ENCODE measurements at places on chromosomes 2 and 18.

DNA sequence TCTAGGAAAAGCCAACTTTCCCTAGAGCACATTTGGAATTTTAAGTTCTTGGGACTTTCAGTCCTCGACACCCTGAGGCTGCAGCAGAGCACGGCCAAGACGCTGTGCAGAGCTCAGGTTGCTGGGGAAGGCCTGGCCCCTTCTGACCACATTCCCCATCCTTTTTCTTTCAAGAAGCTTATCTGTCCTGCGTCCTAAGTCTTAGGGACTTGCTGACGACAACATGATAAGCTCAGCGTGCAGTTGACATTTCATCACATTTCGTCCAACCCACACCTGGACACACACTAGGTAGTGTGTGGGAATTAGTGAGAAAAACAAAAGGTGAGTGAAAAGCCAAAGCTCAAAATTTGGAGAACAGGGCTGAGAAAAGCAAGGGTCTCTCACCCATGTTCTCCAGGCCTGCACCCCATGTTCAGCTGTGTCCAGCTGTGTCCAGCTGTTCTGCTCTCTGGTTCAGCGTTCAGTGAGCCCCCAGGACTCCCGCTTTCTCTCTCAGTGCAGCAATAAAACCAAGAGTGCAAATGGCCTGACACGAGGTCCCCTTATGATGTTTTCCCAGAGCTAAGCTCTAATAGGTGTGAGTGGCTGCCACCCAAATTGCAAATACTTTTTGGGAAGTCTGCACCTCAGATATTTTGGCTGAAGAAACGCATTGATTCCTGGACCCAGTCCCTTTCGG lies 101.9 kb downstream of the RGPD3 start:
- DNase-seq, result no peak

GRCh38 chr2:180133736-180134135 lies 126.6 kb upstream of the CWC22 start:
- no peak for DNase-seq

DNA sequence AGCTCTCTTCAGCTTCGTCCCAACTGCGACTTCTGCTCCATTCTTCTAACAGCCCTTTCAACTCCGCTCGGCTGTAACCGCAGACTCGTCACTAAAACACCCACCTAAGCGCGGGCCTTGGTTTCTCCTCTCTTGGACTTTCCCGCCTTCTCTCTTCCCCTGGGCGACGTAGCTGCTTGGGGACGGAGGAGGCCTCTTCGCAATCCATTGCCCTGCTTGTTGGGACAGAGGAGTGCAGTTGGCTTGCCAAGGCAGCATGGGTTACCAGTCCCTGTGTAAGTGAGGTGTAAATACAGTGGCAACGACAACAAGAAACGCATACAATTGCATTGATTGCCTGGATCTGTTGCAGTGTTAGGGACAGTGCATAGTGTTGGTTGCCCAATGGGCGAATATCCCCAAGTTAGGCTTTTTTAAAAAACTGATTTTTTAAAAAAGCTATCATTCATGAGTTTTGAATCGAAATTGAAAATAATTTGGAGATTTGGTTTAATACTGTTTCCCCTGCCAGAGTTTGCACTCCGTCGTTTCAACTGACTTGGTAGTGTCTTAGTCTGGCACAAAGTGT lies 484 bp upstream of the DARS1 start:
- no peak for DNase-seq

GRCh38 chr2:146806364-146807005 lies 1038.3 kb upstream of the ACVR2A start:
- no peak for DNase-seq

DNA sequence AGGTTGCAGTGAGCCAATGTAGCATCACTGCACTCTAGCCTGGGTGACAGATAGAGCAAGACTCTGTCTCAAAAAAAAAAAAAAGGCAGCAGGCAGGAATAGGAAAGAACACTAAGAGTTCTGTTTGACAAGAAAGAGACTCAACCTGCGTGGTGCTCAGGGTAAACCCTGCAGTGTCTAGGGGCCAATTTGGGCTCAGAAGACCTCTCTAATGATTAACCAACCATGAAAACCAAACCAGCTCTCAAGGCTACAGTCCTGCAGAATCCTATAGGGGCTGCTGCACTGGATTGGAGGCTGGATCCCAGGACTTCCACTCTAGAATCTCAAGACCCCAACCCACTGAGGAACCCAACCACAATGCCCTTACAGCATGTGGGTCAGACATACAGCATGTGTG lies 2.4 kb downstream of the TRABD2A start:
- no peak for DNase-seq

DNA sequence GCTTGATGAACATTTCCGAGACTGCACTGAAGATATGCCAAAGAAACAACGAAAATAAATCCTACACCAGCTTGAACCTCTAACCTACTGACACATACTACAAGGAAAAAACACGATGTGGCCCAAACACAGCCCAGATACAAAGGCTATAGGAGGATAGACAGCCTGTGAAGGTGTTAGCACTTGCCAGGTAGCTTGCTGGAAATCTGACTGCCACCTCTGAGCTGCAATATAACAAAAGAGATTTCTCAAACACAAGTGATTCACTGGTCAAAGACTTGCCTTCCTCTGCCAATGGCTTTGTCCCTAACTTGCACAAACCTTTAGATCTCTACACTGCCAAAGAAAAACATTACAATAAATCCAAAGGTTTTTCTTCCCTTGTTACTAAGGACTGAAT lies 21.1 kb downstream of the CFAP210 start:
- no peak for DNase-seq

DNA sequence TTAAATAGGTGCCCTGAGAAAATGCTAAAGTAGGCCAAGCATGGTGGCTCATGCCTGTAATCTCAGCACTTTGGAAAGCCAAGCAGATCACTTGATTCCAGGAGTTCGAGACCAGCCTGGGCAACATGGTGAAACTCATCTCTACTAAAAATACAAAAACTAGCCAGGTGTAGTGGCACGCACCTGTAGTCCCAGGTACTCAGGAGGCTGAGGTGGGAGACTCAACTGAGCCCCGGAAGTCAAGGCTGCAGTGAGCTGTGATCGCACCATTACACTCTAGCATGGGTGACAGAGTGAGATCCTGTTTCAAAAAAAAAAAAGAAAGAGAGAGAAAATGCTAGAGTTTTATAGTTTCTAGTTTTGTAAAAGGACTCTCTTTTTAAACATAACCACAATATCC lies 12.0 kb downstream of the ANKRD44 start:
- no peak for DNase-seq

GRCh38 chr2:240790370-240791220 lies 29.4 kb downstream of the KIF1A start:
- DNase-seq, result no peak

Measured in AG08396 (cell line).